ENCODE measurements at places on chromosomes 5 and 9.

GRCh38 chr5:66933066-66933465, 263.5 kb downstream of the CD180 start:
- no peak for DNase-seq

GRCh38 chr5:159385536-159385935, 55.2 kb upstream of the IL12B start:
- no peak for DNase-seq

GRCh38 chr5:169013208-169013728, 287.7 kb downstream of the SLIT3 start:
- no peak for DNase-seq

- no peak for DNase-seq
Observed at GRCh38 chr5:402615-403359, 40.2 kb upstream of the EXOC3 start.

GRCh38 chr5:172945151-172945550, 14.1 kb upstream of the RPL26L1 start:
- DNase-seq: no peak

- DNase-seq: no peak
Observed at GRCh38 chr9:14293801-14294200, 20.1 kb downstream of the NFIB start.

GRCh38 chr9:92706218-92706940, 36.4 kb upstream of the IPPK start:
- DNase-seq: no peak

- DNase-seq: no peak
Observed at GRCh38 chr5:1687301-1687970, 112.2 kb downstream of the MRPL36 start.

- no peak for DNase-seq
Observed at GRCh38 chr9:23723672-23724071, 102.4 kb downstream of the ELAVL2 start.
